ENCODE measurements at places on chromosomes 11 and 22.

DNA sequence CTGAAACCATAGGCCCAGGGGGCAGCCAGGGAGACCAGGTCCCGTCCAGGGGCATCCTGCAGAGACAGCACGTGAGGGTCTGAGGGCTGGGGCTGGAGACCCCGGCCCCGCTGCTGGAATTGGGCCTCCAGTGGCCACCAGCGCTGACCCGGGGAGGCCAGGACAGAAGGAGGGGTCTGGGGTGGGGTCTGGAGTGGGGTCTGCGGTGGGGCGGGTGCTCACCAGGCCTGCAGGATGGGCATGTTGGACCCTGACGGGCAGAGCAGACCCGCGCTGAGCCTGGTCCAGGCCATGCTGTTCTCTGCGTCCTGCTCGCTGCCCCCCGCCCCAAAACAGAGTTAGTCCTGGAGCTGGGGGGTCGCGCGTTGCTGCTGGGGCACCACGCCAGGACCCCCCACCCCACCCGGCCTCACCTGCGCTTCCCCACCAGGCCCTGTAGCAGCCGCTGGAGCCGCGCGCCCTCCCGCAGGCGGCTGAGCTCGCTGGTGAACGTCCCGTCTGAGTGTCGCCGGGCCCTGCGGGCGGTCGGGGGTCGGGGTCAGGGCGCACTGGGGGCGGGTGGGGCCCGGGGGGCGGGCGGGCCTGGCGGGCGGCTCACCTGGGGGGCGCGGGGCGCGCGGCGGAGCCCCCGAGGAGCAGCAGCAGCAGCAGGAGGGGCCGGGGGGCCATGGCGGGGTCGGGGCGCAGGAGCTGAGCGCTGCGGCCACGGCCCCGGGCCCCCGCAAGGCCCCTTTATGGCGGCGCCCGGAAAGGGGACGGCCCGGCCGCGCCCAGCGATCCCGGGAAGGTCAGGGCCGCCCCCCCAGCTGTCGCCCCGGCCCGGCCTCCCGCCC lies at the start of gene SCT:
Gene SCT (minus strand): TSS at position 707 of the 833 bp plus-strand sequence. CDS start 38 bp downstream, at position 669.
- no peak for DNase-seq

GRCh38 chr11:80650966-80651365 lies 1210.1 kb upstream of the TENM4 start:
- no peak for DNase-seq

DNA sequence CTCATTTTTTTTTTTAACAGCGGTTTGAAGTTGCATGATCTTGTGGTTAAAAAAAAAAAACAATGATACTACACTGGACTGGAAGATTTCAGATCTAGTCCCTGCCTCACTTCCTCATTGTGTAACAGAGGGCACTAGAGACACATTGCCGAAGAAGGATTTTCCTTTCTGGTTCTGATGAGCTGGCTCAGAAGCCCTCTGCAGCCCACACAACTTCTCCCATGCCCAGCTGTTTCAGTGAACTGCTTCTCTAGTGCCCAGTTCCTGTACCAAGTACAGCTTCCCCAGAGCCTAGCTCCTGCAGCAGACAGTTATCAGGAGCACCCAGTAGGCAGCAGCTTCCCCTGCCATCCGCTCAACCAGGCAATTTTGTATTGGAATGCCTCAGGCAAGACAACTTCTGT lies 29.5 kb upstream of the ANO5 start:
- no peak for DNase-seq

GRCh38 chr11:3916962-3917361 lies 61.5 kb downstream of the STIM1 start:
- no peak for DNase-seq

DNA sequence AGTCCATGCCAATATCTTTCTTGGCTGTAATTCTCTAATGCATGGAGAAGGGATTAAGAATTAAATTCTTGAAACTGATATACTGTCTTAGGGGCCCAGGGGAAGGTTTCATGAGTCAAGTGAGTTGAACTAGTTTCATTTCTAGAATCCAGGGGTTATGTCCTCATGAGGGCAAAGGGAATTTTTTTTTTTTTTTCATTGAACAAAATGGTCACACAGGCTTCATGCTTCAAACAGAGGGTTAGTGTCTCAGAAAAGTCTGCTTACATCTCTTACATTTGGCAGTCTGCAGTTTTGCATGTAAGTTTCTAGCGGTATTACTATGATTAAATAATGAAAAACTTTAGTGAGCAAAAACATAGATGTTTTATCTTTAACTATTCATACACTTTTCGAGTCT lies 32.9 kb downstream of the PPME1 start:
- DNase-seq, result no peak

GRCh38 chr11:57324154-57324885 lies 432 bp downstream of the TNKS1BP1 start:
- no peak for DNase-seq

GRCh38 chr11:503179-503981 lies 3.7 kb downstream of the RNH1 start:
- peak; percentile 14 for DNase-seq

Data from stimulated activated CD8-positive, alpha-beta memory T cell treated with anti-CD3 and anti-CD28 coated beads, Interleukin-15, amount 100 ng/mL, for 48 hours (primary cell).